Stimulated activated CD8-positive, alpha-beta memory T cell treated with anti-CD3 and anti-CD28 coated beads, Interleukin-7, amount 100 ng/mL, for 1 hour (primary cell): ENCODE measurements at places on chromosomes 5 and 9.

DNA sequence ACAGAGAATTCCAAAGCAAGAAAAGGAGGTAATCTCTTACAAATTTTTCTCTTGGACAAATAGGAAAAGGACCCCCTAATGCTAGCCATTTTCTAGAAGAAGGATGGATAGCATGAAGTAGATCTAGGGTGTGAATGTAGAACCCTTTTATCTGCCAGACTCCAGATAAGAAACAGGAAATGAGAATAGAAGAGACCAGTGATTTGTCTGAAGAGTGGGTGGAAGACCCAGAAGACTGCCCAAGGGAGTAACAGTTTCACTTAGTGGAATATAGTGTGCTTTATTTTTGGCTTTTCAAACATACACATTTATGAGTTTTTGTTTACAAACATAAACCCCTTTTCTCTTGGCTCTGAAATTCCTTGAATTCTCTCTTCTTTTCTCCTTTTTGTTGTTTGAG, 25.0 kb downstream of the ECM2 start:
- DNase-seq = no peak

DNA sequence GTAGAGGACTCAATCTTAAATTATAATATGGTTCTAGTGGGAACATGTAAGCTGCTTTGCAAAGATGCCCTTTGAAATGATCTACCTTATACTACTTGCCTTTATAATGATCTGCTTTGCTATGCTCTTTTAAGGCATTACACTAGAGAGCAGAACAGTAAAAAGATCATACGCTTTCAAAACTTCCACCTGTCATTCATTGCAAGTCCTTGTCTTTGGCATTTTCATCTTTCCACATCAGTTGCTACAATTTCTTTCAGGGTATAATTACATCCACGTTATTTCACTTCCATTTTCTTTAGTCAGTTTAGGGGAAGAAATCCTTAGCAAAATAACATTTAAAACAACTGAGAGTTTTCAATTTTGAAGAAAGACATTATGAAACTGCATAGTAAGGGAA, 80.3 kb downstream of the ACTBL2 start:
- DNase-seq = no peak

DNA sequence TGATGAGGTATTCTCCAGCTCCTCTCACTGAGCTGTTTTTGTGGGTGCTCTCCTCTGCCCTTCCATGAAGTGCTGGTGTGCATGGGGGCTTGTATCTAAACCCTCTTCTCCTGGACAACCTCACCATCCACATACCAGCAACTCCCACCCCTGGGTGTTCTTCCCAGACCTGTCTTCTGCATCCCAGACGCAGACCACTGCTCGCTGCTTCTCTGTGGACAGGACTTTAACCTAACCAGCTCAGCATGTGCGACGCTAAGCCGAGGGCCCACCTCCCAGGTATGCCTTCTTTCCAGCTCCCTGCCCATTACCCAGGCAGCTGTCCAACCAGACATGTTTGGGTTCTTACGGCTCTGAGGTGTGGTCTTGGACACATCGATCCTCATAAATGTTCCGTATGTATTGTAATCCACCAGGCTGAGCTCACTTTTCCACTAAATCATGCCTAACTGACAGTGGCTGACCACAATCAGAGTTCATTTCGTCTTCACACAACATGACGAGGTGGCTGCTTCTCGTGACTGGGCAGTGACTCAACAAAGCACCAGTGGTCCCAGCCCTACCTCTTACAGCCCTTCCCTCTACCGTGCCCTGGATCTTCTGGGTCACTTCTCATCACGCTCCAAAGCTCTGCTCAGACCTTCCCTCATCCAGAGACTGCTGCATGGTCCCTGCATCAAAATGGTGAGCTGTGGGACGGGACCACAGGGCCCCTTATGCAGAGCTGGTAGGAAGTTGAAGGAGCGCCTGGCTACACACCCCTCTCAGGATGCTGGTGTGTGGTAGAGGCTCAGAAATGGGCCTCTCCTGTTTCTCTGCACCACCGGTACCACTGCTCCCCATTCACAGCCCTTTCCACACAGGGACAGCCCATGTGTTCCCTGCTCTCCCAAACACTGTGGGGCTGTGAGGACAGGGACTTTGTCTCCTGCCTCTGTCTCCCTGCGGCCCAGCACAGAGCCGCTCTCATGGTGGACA, 9.6 kb upstream of the PTGES2 start:
- no peak for DNase-seq

GRCh38 chr5:149278451-149279210, 7.0 kb downstream of the AFAP1L1 start:
- DNase-seq = no peak

GRCh38 chr9:11915699-11916098, 777.5 kb upstream of the TYRP1 start:
- DNase-seq = no peak

DNA sequence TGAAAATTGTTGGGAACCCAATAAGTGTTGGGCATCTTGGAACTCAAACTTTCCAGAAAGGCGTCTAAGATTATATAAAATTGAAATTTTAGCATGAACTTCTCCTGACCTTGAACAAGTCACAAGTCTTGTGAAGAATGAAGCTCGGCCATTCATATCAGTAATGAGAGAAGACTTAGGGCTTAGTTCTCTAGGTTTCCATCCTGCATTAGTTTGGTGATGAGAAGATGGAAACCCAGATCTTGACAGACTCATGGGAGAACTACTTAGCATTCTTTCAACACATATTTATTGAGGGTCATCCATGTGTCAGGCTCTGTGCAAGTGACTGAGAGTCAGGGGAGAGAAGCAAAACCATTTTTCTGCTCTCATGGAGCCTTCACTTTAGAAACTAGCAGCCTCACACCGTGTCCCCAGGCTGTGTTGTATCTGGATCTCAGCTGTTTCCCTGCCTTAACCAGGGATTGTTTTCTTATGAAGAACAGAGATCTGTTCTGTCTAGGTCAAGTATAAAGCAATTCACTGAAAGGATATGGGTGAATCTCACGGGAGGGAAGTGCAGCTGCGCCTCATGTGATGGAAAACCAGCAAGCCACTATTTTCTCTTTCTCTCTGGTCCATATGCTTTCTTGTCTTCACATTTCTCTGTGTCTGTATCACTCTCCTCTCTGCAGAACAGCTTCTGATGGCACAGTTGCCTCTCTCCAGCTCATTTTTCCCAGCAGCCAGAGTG, 3.4 kb downstream of the GARNL3 start:
- DNase-seq = no peak

DNA sequence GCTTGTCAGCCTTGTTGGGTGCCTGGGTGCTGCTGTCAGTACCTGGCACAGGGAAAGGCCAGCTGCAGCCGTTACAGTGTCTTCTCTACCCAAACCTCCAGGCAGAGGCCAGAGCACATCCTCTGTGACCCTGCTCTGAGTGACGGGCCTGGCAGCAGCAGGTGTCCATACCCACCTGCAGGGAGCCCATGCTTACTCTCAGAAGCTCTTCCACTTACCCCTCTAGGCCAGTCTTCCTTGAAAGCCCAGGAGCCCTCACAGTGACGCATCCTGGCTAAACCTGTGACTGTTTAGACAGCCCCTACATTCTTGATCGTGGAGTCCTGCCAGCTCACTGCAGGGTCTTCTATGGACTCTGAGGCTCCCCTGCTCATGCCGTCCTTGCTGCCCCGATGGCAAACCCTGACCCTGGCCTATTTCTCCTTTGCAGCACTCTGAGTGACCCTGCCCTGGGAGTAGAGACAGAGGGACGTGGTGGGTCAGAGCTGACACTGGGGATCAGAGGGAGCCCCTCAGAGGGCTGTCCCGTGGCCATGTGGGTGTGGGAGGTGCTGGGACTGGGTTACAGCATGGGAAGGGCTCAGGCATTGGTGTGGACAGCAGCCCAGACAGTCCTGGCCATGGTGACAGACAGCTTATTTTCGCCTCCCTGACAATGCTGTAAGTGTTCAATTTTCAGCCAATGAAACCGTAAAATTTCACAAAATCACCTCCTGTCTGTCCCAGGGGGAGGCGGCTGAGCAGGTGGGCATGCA, 67.6 kb upstream of the RNF130 start:
- DNase-seq = no peak

DNA sequence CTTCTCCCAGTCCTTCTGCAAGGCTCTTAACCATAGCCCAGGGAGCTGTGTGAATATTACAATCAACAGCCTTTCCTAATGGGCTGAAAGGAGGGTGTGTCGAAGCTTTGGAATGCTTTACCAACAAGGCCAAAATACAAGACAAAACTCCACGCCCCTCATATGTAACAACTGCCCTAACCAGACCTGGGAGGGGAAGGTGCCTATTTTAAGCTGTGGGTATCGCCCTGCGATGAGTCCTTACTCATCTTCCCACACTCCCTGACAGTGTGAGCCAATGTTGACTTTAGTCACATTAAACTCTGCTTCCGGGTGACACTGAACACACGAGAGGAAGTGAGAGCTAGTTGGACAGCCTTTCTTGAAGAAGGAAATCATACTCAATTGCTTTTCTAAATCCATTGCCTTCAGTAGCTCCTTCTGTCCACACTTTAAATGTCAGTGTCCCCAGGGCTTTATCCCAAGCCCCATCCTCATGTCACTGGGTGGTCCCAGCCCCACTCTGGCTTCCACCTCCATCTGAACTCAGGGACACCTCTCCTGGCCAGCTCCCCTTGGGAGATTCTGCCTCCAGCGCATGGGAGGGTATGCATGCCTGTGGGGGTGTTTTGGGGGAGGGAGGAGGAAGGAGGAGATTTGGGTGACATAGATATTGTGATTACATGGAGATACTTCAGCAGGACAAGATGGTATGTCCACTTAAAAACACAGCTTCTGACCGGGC, 6.5 kb upstream of the TBC1D9B start:
- DNase-seq = no peak

DNA sequence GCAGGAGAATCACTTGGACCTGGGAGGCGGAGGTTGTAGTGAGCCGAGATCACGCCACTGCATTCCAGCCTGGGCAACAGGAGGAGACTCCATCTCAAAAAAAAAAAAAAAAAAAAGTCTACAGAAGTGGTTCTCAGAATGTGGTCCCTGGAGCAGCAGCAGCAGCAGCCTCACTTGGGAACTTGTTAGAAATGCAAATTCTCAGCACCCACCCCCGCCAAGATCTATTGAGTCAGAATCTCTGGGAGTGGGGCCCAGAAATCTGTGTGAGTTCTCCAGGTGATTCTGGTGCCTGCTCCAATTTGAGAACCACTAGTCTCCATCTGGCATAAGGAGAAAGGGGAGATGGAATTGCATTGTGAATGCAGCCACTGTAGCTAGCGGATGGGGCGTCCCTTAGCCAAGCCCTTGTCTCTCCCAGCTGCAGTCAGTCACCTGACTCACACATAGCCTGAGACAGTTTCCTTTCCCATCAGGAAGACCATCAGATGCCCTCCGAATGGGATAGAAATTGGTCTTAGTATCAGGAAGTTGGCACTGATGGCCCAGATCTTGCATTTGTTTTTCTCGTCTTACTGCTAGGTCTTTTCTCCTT, 12.2 kb upstream of the PTCH1 start:
- DNase-seq = no peak

- no peak for DNase-seq
These were observed 81.3 kb downstream of the ANKRD33B start for GRCh38 chr5:10645146-10645545.

DNA sequence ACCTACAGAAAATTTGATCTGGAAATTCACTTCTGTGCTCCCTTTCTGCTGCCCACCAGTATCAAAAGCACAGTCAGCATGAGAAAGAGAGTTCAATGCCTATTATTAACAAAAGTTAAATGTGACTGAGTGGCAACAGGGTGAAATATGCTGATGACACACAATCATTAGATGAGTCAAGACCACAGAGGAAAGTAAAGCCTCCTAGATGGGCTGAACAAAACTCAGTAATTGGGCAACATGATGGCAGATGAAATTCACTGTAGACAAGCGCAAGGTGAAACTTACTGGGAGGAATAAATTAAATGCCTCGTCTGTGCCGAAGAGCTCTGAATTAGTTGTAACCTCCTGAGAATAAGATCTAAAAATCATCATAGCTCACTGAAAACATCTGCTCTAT, 752.8 kb downstream of the IRX1 start:
- DNase-seq = no peak

DNA sequence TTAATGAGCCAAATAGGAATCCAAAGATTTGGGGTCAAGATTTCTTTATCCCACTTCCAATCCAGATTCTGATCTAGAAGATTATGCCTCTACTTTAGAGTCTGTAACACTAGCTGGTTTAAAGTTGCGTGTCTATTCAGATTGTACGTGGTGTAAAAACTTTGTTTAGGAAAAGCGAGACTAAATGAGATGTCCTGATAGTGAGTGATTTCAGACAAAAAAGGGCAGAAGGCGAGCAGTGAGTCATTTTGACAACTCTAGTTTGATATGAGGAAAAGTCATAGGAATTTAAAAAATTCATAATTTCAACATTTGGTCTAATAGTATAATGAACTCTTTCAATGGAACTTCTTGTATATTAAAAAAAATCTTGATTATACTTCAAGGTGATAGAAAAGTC, 119.6 kb upstream of the KLF9 start:
- DNase-seq = no peak

GRCh38 chr9:88596376-88596775, 61.4 kb downstream of the NXNL2 start:
- DNase-seq = no peak

DNA sequence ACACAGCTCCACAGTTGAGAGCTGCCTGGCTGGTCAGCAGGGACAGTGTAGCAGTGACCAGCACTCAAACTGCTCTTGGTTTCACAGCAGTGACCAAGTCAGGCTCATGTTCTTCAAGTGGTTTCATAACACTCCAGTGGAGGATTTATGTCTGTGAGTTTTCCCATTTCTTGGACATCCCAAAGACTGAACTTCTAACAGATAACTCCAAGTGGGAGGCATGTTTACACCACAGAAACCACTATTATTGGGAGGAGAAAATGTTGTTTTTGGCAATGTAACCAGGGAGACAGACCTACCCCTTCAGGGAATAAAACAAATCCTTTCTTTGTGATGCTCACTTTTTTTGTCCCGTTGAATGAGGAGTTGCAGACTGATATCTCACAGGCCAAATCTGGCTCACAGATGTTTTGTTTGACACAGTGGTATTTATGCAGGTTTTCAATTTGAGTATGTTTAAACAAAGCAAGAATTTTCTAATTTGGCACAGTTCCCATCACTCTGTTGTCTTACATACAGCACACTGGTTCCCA, 141.5 kb downstream of the RMI1 start:
- no peak for DNase-seq

DNA sequence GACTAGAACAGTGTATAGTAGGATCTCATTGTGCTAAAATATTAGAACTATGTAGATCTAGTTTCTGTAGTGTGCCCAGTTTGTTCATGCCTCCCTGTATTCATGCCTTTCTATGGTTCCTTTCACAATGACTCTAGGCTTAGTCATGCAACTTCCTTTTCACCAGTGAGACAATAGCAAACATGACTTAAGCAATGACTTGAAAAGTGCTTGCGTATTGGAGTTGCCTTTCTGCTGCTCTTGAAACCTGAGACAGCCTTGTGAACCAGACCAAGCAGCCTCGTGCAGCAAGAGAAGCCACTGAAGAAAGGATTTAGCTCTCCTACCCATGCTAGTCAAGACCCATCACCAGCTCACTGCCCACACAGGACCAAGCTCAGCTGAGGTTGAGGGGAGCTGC, 294.5 kb upstream of the TAS2R1 start:
- no peak for DNase-seq

DNA sequence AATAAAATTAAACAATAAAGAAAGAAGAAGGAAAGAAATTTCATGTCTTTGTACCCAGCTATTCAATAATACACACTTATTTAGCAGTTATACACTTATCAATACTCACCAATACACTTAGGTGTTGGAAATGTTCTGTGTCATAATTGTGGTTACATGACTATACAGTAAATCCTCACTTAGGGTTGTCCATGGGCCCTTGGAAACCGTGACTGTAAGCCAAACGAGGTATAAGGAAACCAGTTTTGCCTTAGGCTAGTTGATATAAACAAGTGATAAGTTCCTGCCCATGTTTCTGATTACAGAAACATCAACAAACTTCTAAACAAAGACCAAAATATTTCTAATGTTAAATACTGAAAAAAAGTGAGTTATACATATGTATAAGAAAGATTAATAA, 10.0 kb upstream of the SLCO4C1 start:
- DNase-seq = no peak
